RKO (cell line): ENCODE measurements at places on chromosomes 2 and 18.

GRCh38 chr18:60448487-60449267, 76.1 kb upstream of the MC4R start:
- no peak for DNase-seq

DNA sequence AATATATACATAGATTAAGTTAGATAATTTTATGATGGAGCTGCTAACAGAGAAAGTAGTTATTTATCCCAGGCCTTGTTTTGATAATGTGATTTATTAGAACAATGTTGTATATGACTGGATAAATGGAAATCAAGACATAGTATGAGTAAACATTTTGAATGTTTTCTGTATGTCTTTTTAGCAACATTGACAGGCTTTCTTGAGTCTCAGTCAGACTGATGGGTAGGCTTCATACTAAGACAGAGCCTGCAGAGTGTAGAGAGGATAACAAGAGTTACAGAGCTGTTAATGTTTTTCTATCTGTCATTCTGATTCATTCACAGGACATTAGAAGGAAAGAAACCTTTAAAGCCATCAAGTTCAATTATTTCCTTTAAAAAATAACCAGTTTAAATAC, 478.5 kb downstream of the LRP1B start:
- DNase-seq: no peak

GRCh38 chr2:32847734-32848133, 99.0 kb upstream of the LTBP1 start:
- DNase-seq: no peak

DNA sequence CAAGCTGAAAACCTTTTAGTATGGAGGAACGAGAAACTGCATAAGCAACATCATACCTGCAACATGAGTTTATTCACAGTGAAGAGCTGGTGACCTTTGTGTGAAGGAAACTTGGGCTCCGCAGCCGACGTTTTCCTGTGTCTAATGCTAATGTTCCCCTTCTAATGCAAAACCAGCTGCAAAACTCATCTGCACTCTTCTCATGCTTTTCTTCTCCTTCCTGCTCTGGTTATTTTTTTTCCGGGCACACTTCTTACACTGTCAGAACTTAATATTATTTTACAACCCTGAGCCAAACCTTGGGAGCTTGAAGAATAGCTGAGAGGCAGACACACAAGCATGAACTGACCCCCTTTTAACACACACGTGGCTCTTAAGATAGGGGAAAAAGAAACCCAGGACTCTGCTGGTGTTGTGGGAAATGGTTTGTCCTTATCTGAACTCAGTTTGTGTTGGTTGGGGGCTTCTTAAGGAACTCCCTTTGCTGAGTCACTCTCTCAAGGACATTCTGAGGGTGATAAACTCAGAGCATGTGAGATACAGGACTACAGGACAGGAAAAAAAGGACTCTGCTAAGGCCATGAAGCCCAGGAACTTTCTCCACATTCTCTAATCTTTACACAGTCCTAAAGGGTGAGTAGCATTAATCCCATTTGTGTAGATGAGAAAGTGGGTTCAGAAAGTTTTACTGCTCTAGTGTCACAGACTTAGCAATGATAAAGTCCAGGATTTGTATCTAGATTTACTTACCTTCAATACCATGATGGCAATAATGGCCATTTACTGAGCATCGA, 439.3 kb upstream of the TRIB2 start:
- DNase-seq: no peak

DNA sequence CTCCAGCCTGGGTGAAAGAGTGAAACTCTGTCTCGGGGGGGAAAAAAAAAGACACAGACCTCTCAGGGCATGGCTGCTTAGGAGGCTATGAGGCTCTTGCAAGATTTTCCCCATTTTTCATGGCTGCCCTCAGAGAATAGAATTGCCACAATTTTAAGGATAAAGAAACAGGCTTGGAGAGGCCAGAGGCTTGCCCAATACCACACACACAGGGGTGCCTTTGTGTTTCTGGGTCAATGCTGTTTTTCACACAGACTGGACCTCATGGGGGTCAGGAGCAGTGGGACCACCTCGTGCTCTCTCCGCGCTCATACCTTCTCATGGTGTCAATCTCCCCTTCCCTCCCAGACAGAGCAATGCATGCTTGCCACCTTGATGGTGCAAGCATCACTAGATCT, 65.4 kb upstream of the ST3GAL5 start:
- no peak for DNase-seq

GRCh38 chr2:144959416-144959815, 439.5 kb upstream of the ZEB2 start:
- DNase-seq: no peak

DNA sequence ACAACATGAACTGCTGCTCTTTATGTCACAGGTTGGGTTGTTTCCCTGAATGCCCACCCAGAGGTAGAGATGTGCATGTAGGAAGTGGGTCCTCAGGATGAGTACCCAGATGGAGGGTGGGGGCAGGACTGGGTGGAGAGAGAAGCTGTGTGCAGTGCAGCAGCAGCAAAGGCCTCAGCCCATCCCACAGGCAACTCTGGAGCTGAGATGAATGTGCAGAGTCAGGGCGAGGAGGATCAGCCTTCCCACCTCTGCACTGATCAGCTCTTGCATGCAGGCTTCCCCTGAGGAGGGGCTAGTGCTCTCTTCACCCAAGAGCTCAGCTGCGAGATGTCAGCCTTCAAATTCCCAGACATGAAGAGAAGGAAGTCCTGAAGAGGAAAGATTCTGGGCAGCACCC, 326.2 kb upstream of the RAB6C start:
- DNase-seq: no peak

DNA sequence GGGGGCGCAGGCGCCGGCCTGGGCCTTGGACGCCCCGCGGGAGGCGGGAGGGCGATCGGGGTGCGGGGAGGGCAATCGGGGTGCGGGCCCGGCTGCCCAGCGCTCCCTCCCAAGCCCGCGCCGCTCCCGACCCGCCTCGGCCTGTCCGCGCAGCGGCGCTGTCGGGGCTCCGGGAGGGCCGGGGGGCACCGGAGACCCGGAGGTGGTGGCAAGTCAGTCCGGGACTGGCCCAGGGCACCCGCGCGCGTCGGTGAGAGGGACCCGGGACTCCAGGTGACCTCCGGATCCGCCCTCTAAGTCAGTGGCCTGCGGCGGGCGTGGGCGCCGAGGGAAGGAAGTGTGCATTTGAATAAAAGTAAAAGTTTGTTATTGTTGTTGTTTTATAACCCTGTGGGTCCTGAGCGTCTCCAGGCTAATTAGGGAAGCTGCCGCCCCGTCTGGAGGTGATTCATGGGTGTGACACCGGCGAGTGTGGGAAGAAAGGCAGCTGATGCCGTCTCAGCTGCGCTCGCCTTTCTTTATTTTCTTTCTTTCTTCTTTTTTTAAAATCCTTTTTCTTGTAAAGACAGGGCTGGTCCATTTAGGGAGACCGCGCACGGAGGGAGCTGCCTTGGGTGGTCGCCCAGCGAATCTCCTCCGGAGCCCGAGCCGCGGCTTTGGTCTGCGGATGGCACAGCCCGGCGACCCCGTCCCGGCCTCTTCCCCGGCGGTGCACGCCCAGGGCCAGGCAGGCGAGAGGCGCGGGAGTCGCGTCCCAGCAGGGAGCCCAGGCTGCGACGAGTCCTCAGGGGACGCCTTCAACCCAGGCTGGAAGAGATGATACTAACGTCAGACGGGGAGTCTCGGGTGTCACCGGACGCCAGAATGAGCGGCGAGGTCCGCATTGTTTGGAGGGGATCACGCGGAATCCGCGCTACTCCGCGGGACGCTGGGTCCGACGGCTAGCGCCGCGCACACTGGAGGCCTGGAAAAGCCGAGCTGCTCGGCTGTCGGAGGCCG, 627 bp upstream of the CRACDL start:
- peak; percentile 40 for DNase-seq

GRCh38 chr2:33264766-33265165, 211.7 kb upstream of the RASGRP3 start:
- DNase-seq: no peak

GRCh38 chr2:38178556-38179419, 102.8 kb upstream of the CYP1B1 start:
- no peak for DNase-seq

- peak; percentile 82 for DNase-seq
These were observed 118.6 kb upstream of the ATP8B1 start for GRCh38 chr18:57921708-57922107.

DNA sequence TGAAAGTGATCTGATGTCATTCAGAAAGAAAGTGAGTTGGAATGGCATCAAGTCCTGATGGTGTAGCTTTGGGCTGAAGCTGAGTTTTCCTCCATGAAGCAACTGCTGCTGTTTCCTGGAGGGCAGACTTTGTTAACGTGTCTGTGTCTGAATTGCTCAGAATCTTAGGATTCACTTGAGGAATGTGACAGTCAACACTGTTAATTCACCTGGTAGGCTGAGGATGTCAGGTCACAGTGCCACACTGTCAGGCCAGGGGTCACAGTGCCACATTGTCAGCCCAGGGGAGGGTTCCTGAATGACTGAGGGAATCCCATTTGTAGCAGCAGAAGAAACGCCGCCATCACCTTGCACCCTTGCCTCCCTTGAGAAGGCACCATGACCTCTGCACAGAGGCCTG, 39.4 kb downstream of the LYPD6B start:
- no peak for DNase-seq

DNA sequence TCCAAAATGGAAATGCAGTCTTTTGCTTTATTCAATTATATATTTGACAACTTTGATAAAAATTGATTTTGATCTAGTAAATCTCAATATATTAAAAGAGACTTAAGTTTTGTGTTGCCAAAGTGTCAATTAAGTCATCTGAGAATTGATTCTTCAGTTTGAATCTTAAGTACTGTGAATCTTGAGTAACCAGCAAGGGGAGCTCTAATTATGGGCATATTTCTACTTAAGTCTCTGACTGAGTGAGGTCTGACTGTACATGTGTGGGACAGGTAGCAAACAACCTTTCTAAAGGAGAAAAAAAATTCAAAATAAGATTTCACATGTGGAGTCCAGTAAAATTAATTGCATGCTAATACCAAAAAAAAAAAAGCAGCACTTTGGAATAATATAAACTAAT, 503.7 kb upstream of the SLC8A1 start:
- DNase-seq: peak; percentile 6

DNA sequence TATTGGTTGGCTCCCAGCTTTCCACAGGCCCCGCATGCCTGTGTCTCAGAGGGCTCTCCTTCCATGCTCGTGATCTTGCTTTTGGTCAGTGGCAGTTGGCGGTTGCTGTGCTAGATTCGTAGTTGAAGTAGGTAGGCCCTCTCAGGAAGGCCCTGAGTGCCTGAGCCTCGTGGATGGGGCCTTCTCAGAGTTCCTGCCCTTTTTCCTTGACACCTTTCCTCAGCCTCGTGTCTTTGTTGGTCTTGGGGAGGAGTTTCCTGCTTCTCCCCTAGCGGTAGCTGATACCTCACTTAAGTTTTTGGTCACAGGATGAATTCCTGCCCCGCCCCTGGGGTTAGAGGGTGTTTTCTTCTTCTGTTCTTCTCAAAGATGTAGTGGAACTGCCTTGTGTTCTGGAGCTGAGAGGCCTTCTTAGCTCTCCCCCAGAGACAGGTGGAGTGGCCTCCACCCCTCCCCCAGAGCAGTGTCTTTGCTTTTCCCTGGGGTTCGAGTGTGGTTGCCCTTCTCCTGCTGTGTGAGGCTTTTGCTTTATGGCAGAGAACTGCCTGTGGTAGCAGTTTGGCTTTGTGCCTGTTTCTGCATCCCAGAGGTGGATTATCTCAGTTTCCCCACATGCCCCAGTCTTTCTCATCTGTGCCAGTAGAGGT, 94.8 kb downstream of the ZNF407 start:
- no peak for DNase-seq

GRCh38 chr2:174024524-174025270, 59.5 kb upstream of the SP3 start:
- no peak for DNase-seq

GRCh38 chr2:23751747-23752265, 175.1 kb downstream of the ATAD2B start:
- DNase-seq: no peak

DNA sequence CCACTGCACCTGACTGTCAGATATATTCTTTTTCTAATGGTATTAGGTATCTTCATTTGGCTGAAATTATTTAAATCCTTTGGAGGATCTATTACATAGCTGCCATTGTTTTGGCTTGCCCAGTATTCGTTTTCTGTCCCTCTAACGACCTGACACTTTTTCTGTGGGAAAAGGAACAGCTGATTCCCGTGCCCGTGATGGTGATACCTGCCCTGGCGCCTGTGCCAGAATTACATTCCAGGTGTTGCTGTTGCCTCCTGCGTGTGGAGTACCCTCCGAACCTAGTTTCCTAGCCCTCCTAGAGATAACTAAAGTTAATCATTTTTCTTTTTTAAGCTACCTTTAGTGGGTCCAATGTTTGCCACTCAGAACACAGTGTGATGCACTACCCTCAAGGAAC, 14.0 kb downstream of the HOXD1 start:
- DNase-seq: no peak
